ENCODE measurements at places on chromosomes 1 and 21.

- DNase-seq: no peak
Observed at GRCh38 chr1:241215203-241215602, 141.8 kb downstream of the RGS7 start.

GRCh38 chr1:206502812-206503211 is 4.5 kb upstream of the RASSF5 start:
- no peak for DNase-seq

GRCh38 chr1:160546942-160547341 is 23.9 kb upstream of the SLAMF6 start:
- no peak for DNase-seq

GRCh38 chr1:29311352-29312030 is 75.2 kb downstream of the PTPRU start:
- no peak for DNase-seq

DNA sequence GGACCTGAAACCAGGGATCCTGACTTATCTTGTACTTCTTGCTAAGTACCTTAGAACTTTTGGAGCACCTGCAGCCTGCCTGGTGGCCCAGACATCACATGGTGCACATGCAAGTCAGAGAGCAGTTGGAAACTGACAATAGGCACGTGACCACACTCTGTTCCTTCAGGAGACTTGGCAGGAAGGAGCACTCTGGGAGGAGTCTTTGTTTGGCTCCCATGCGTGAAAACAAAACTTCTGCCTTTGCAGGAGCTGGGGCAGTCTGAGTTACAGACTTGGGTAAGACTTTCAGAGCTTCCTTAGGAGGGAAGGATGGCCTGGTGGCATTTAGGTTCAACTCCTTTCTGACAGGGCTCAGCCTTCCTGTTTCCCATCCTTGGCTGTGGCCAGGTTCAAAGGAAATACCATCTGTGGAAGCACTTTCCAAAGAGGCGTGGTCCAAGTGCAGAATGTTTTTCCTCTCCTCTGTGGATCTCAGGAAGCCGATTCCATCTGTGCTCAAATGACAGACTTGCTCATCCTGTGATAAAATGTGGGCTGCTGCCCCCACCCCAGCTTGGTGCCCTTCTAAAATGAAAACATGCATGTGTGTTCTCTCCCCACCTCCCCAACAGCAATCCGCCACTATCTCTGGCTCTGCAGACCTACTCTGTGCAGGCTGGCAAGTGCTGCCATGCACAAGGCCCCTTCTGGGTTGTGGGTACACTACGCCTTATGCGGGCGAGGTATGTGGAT is 14.1 kb upstream of the ZNF436 start:
- DNase-seq: no peak

- no peak for DNase-seq
Observed at GRCh38 chr1:209756615-209757445, 977 bp downstream of the TRAF3IP3 start.

DNA sequence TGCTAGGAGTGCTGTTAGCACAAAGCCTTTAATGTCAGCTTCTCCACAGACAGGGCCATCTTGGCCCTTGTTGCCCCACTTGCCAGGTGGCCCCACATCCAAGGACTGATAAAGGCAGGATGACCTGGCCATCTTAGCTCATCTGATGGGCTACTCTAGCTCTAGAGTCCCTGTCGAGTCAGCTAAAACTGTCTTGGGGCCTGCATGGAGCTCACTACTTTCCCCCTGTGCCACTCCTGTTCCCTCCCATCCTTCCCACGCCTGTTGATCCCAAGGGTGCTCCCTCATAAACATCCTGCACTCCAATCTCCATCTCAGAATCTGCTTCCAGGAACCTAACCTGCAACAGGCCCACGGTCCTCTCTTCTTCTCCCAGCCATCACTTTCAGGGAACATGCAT is 652 bp upstream of the GPX7 start:
- DNase-seq: no peak

- DNase-seq: no peak
Observed at GRCh38 chr1:208264469-208265121, 20.4 kb upstream of the PLXNA2 start.

DNA sequence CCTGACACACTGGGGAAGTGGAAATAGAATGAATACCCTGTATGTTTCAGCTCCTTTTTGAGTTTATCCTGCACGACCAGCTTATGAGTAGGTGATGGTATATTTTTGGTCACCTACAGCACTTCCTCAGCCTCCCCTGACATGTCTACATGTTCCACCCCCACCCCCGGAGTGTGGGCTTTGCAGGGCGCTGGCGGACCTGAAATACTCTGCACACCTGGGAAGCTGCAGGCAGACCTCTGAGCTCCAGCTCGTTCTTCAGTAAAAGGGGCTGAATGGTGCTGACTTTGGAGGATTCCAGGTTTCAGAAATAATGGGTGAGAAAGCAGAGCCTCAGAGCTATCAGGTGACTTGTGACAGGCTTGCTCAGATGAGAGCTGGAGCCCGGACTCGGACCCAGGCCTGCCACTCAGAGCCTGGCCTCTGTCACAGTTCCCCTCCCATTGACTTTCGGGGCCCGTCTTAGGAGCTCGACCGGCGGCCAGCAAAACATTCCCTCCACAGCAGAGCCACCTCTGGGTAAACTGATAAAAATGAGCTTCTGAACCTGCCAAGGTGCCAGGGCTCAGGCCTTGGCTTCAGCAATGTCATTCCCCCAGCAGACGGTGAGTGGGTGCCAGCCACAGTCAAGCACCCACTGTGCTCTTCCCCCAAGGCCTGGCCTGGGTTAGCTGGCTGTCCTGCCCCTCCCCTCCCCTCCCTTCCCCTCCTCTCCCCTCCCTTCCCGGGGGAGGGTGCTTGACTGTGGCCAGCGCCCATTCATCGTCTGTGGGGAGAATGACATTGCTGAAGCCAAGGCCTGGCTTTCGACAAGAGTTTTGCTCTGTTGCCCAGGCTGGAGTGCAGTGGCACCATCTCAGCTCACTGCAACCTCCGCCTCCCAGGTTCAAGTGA is 30.1 kb downstream of the DOP1B start:
- DNase-seq: no peak

DNA sequence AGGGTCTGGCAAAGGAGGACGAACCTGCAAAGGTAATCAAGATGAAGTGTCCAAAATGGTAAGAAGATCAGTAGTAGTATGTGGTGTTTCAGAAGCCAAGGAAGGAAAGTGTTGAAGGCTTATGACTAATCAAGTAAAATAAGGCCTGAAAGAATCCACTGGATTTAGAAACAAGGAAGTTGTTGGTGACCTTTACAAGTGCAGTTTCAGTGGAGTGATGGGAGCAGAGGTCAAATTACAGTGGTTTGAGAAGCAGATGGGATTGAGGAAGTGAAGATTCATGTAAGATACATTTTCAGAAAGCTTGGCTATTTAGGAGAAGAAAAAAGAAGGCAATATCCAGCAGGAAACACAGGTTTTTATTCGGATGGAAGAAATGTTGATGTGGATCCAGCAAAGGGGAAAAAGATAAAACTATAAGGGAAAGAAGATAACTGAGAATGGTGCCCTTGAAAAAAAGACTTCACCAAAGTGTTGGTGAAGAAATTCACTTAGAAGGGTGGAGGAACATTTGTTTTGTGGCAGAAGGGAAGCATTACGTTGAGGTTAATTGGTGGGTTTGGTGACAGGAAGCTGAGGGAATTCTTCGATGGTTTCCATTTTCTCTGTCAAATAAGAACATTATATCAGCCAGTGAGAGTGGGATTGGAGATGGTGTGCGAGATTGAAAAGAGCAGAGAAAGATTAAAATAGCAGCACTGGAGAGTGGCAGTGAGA is 2.1 kb downstream of the ARMH1 start:
- DNase-seq: no peak

- DNase-seq: no peak
Observed at GRCh38 chr1:6016191-6016865, 24.1 kb upstream of the NPHP4 start.

DNA sequence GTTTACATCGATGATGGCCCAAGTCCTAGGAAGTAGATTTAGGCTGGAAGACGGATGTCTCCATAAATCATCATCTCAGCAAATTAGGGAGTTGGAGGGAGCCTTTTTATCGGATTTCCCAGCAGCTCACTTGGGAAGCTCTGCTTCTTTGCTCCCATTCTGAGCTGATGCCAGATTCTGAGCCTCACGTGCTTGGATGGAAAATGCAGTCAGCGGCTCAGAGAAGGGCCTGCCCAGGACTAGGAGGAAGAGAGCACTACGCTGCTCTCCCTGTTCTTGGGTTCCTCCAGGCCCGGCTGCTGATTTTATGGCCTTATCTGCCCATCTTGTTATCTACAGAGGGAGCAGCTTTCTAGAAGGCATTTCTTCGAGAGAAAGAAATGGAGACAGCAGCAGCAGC is 42.0 kb downstream of the UBIAD1 start:
- DNase-seq: no peak

DNA sequence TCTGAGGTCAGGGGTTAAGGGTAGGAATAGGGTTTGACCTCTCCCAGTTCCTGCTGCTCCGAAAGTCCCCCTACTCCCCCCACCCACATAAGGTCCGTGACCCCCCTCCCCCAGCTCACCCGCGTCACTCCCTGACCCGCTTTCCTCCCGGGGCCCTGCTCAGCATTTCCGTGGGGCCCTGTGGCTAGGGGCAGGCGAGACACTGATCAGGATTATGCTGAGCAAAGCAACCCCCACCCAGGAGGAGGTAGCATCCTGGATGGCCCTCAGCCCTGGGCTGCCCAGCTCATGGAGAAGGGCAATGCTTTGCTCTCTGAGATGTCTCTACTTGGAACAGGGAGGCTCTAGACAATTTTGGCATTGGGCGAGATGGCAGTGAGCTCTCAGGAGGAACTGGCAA is 3.7 kb downstream of the RORC start:
- no peak for DNase-seq

DNA sequence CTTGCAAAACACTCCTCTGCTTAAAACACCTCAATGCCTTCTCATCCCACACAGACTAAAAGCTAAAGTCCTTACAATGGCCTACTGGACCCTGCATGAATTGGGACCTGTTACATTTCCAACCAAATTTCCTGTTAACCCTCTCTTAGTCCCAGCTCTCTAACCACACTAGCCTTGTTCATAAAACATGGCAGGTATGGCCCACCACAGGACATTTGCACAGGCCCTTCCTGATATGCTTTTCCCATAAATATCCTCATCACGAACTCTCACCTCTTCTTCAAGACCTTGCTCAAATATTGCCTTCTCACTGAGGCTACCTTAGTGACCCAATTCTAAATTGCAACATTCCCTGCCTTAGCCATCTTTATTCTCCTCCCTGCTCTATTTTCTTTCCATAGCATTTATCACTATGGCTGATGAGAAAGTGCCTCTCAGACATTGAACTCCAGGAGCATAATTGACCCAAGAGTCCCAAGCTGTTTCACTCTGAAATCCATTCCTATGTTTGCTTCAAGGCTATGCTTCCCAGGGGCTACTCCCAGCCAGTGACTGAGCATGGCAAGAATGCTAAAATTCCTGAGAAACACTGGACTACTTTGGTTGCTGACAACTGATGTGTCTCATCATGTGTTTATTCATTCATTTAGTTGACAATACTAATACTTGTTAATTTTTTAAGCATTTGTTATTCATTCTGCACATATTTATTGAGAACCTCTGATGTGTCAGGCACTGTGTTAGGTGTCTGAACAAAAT is 2.7 kb upstream of the PALMD start:
- DNase-seq: no peak

- no peak for DNase-seq
Observed at GRCh38 chr1:7587108-7587772, 183.9 kb upstream of the VAMP3 start.

DNA sequence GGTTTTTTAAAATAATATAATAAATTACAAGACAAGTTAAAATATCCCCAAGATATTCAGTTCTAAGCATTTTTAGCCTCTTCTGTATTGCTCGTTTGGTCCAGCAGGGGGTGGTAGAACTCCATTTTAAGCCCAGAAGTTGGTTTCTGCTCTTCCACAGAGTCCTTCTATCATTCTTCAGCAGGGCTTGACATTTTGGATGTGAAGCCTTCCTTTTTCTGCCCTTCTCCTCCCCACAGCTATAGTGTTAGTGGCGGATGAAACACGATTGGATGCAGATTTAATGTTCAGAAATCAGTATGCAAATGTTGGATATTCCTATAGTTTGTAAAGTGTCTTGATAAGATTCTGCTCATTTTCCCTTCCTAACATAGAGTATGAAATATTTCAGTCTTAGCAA is 1.4 kb downstream of the NCAM2 start:
- DNase-seq: no peak

DNA sequence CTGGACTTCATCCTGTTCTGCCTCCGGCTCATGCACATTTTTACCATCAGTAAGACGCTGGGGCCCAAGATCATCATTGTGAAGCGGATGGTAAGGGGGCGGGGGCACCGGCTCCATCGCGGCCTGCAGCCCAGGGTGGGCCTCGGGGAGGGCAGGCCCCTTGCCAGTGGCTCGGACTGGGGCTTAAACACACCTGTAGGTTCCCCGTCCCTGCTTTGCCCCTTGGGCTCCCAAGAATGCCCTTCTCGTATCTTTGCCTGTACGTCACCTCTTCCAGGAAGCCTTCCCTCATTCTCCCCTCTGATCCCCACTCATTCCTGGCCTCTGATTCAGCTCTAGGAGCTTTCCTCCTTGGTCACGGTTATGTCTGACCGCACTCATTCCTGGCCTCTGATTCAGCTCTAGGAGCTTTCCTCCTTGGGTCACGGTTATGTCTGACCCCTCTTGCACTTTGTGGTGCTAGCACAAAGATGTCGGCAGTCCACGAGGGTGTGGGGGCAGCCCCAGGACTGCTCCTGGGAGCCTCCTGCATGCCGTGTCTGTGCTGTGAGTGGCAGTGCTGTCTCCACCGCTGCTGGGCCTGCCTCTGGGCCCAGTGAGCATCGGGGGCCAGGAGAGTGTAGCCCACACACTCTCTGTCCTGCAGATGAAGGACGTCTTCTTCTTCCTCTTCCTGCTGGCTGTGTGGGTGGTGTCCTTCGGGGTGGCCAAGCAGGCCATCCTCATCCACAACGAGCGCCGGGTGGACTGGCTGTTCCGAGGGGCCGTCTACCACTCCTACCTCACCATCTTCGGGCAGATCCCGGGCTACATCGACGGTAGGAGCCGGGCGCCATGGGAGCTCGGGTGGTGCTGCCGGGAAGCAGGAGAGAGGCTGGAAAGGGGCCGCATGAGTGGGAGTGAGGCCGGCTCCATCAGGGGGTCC is 49.1 kb upstream of the LRRC3 start:
- no peak for DNase-seq

DNA sequence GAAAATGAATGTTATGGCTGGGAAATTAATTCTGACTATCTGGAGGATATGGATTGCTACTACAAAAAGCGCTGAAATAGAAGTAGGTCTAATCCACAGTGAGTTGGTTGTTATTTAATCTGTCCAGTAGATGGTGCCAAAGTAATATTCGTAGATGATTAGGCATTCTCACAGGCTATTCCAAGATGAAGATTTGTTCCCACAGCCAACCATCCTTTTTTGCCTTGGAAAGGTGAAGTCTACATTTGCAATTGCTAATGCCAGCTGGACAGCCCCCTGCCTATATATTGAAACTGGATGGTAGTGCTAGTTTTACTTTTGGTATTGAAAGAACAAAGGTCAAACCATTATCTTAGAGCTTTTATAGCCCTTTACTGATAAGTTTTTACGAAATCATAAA is 43.8 kb downstream of the RBM11 start:
- no peak for DNase-seq

All from stimulated activated CD8-positive, alpha-beta memory T cell treated with anti-CD3 and anti-CD28 coated beads, Interleukin-7, amount 100 ng/mL, for 1 hour (primary cell).